ENCODE measurements at places on chromosomes 2 and 18.

DNA sequence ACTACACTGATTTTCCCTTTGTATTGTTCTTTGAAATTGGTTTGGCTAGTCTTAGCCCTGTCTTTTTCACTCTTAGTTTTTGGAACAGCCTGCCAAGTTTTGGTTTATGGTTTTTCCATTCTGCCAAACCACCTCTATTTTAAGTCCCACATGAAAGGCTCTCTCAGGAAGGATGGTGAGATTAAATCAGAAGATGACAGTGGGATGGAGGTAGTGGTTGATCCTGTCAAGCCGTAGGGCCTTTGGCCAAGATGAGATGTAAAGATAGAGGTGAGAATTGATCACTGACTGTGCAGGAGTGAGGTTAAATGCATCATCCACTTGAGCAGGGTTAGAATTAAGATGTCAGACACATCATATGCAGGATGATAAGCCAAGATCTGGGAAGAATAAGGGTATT, 948.5 kb downstream of the SLC4A3 start:
- no peak for DNase-seq

DNA sequence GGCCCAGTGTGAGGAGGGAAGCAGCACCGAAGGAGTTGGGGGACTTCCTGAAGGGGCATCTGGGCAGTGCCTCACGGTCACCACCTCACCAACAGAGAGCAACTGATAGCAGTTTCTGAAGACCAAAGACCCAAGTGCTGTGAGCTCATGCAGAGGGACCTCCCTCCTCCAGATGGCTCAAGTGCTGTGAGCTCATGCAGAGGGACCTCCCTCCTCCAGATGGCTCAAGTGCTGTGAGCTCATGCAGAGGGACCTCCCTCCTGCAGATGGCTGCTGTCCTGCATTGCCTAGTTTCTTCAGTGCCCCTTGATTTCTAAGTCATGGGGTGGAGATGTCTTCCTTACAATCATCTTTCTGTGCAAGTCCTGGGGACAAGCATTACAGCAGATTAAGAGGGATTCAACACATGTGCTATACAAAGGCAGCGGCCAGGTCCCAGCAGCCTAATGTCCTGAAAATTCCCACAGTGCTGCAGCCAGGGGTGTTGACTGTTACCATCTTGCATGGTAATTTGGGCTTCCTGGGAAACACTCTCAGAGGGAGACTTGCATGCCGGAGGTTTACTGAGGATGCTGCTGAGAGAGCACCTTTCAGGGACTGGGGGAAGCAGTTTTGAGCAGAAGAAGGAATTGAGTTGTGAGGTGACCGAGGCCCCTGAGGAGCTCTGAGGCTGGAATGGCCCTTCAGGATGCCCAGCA, 409.3 kb downstream of the GALR1 start:
- no peak for DNase-seq

GRCh38 chr2:242029422-242030225, 160.1 kb downstream of the RTP5 start:
- DNase-seq = peak; percentile 37

- DNase-seq = no peak
These were observed 1.5 kb downstream of the IL36B start for GRCh38 chr2:113050921-113051895.

- no peak for DNase-seq
These were observed 134.3 kb upstream of the RASGRP3 start for GRCh38 chr2:33342171-33342570.

GRCh38 chr2:20528713-20529112, 81.8 kb downstream of the RHOB start:
- no peak for DNase-seq

GRCh38 chr2:120434492-120435308, 88.8 kb downstream of the INHBB start:
- DNase-seq = peak; percentile 57

GRCh38 chr2:56132138-56132537, 51.7 kb upstream of the CCDC85A start:
- DNase-seq = no peak

DNA sequence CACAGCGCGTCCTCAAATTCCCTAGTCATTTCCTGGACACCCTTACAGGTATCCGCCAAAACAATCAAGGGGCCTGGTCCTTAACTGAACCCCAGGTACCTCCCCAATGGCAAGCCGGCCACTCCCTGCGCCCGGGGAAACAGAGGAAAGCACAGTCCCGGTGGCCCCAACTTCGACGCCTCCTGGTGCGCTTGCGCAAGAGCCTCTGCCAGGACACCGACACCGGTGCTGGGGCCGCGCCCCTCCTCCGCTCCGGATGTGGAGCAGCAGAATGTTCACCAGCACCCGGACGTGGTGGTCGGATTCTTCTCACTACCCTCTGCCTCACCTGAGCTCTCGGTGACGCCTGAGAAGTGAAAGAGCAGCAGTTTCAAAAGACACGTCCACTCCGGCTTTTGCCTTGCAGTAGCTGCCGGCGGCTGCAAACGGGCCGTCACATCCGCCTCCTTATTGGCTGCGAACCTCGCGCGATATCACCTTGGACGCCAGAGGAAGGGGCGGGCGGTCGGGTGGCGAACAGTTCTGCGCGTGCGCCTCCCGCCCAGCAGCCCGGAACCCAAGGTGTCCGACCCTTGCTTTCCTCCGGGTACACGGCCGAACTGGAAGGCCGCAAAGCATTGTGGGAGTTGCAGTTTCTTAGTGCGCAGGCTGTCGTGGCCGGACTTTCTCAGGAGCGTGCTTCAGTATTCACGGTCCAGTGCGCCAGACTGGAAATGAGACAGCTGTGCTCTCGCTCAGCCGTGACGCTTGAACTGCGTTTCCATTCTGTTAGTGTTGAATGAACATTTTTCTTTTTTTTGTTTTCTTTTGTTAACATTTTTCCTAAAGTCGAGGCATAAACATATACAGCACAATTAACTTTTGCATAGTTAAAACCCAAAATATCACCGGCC, at the start of gene TXNDC9:
TXNDC9 (minus strand) TSS at position 423 of the 893 bp plus-strand sequence. CDS start 3,123 bp downstream, outside the sequence.
- DNase-seq = peak; percentile 99

GRCh38 chr2:88818381-88818780, 126.9 kb downstream of the RPIA start:
- DNase-seq = no peak

Data from sigmoid colon (tissue), 7 donors.